ENCODE measurements at places on chromosomes 3 and 15. TPM values are rescaled to one million over a fixed set of nuclear protein-coding genes. Genes with fewer than 3 reads are reported as not detected.

The SATB1 gene
- 4.3 TPM for polyA plus RNA-seq

The TRH gene
- polyA plus RNA-seq = not detected

The DLL4 gene
- not detected for polyA plus RNA-seq

The SPINK8 gene
- not detected for polyA plus RNA-seq

The FBXO40 gene
- polyA plus RNA-seq = not detected

The C3orf49 gene
- polyA plus RNA-seq = not detected

The CHMP2B gene
- polyA plus RNA-seq = 20.2 TPM

The NTRK3 gene
- not detected for polyA plus RNA-seq

The FAM81A gene
- 0.40 TPM for polyA plus RNA-seq

Data from CD14-positive monocyte (primary cell).